ENCODE measurements at places on chromosomes 1 and 21. TPM values are rescaled to one million over a fixed set of nuclear protein-coding genes. Genes with fewer than 3 reads are reported as not detected.

GRCh38 chr1:13792419-13792818 lies 92.4 kb downstream of the PRDM2 start:
- no peak for DNase-seq
- no peaks in the 10 kb centered on the region for H3K36me3 ChIP-seq
- no peak overlapping the region for H3K4me3 ChIP-seq
- H3K27ac ChIP-seq = no peak overlapping the region
- no peaks in the 10 kb centered on the region for H3K4me1 ChIP-seq

GRCh38 chr1:217369271-217369981 lies 261.5 kb downstream of the GPATCH2 start:
- H3K4me1 ChIP-seq = no peaks in the 10 kb centered on the region
- H3K27ac ChIP-seq = no peak overlapping the region
- no peak for DNase-seq
- no peak overlapping the region for H3K4me3 ChIP-seq

DNA sequence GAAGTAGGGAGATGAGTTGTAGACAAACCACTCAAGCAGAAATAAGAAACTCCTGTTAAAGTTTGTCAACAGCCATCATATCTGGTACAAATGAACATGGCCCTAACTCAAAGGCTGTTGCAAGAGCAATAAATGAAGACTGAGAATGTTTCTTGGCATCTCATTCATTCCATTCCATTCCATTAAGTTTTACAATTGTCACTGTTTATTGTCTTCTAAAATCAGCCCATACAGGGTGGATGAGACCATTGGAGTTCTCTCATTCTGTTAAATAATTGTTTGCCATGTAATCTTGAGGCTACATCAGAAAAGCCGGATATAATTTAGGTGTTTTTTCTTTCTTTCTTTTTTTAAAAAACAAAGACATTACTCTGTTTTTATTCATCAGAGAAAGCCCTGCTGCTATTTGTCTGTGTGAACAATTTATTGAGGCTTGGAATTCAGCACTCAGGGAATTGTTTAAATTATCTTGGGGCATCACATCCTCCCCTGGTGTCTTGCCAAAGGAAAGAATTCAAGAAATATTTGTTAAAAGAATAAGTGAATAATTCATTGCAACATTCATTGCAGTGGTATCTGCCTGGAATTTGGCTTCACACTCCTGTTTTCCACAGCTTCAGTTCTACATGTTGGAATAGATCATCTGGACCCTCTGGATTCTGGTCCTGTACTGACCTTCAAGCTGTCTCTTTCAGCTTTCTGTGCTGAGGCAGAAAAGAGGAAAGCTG lies 604.5 kb downstream of the PLPP3 start:
- H3K27ac ChIP-seq = no peak overlapping the region
- peaks cover 4% of the 10 kb centered on the region for H3K4me1 ChIP-seq
- H3K4me3 ChIP-seq = no peak overlapping the region
- H3K36me3 ChIP-seq = no peaks in the 10 kb centered on the region
- no peak for DNase-seq

- DNase-seq = no peak
- no peaks in the 10 kb centered on the region for H3K4me1 ChIP-seq
- no peaks in the 10 kb centered on the region for H3K36me3 ChIP-seq
- no peak overlapping the region for H3K27ac ChIP-seq
Observed at GRCh38 chr1:14794906-14795305, 196.4 kb downstream of the KAZN start.

GRCh38 chr1:19363536-19364152 lies 51.5 kb downstream of the SLC66A1 start:
- H3K4me3 ChIP-seq = no peak overlapping the region
- H3K27ac ChIP-seq = no peak overlapping the region
- no peaks in the 10 kb centered on the region for H3K27me3 ChIP-seq
- H3K4me1 ChIP-seq = peaks cover 23% of the 10 kb centered on the region
- no peak for DNase-seq

DNA sequence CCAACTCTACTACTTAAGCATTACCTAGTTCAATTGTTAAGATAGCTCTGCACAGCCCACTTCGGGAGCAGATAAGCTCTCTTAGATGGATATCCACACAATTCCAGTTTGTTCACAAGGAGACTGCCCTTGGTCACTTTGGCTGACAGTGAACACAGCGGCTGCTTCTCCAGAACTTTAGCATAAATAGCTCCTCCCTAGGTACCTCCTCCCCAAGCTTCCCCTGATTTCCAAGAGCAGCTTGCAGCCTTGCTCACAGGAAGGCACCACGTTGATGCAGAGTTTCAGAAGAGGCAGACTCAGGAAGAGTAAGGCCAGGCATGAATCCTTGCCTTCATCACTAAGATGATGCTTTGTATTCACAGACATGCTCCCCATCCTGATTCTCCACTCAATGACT lies 24.7 kb downstream of the TFF3 start:
- H3K36me3 ChIP-seq = no peaks in the 10 kb centered on the region
- H3K27ac ChIP-seq = no peak overlapping the region
- H3K4me3 ChIP-seq = no peak overlapping the region
- H3K27me3 ChIP-seq = no peaks in the 10 kb centered on the region
- H3K4me1 ChIP-seq = no peaks in the 10 kb centered on the region
- DNase-seq = no peak

GRCh38 chr1:116570358-116571214 lies at the start of gene CD58:
TSS of gene CD58 (minus strand) at chr1:116571026. CDS start at chr1:116570972, 54 bp downstream.
- peak within 1 kb of the TSS; percentile 97 for H3K4me3 ChIP-seq
- H3K4me1 ChIP-seq = no peaks in the 10 kb centered on the region
- peak; percentile 76 for DNase-seq
- no peaks in the 10 kb centered on the region for H3K27me3 ChIP-seq

DNA sequence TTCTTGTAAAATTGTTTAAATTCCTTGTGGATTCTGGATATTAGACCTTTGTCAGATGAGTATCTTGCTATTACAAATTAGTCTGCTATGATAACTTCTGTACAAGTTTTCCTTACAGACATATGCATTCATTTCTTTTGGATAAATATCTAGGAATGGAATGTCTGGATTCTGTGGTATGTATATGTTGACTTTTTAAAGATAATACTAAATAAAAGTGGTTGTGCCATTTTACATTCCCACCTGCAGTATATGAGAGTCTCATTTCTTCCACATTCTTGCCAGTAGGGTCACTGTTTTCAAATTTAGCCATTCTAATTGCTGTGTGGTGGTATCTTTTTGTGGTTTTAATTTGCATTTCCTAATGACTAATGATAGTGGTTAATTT lies 53.9 kb downstream of the SYDE2 start:
- no peak for DNase-seq
- no peaks in the 10 kb centered on the region for H3K36me3 ChIP-seq
- no peaks in the 10 kb centered on the region for H3K4me1 ChIP-seq
- no peak overlapping the region for H3K4me3 ChIP-seq
- H3K27me3 ChIP-seq = no peaks in the 10 kb centered on the region

The ZNF683 gene
- 0.28 TPM for total RNA-seq

DNA sequence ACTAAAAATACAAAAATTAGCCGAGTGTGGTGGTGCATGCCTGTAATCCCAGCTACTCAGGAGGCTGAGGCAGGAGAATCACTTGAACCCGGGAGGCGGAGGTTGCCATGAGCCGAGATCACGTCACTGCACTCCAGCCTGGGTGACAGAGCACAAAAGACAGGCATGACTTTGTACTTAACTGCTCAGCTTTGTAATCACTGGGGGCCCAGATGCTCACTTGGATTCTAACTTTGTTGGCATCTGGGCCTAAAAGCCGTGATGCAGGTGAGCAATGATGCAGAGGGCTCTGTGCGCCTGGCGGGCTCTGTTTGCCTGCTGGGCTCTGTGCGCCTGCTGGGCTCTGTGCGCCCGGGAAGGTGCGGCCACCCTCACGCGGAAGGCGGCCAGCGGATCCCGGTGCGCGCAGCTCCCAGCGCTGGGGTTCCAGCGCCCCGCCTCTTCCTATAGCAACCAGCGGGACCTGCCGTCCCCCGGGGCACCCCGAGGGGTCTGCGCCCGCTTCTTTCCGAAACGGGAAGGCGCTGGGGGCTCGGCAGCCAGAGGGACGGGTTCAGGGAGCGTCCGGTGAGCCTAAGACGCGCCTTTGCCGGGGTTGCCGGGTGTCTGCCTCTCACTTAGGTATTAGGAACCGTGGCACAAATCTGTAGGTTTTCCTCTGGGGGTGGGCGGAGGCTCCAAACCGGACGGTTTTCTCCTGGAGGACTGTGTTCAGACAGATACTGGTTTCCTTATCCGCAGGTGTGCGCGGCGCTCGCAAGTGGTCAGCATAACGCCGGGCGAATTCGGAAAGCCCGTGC lies 31.7 kb downstream of the PRMT2 start:
- H3K27ac ChIP-seq = no peak overlapping the region
- H3K36me3 ChIP-seq = no peaks in the 10 kb centered on the region
- DNase-seq = no peak
- peaks cover 2% of the 10 kb centered on the region for H3K4me1 ChIP-seq
- H3K4me3 ChIP-seq = peak overlapping the region; percentile 3

Data from ovary (tissue), 10 donors.